AG09309 (cell line): ENCODE measurements at places on chromosomes 1 and 21.

GRCh38 chr1:164702664-164703063 lies 143.7 kb downstream of the PBX1 start:
- no peak for DNase-seq

GRCh38 chr1:171206204-171206977 lies 21.3 kb downstream of the FMO2 start:
- DNase-seq: no peak

DNA sequence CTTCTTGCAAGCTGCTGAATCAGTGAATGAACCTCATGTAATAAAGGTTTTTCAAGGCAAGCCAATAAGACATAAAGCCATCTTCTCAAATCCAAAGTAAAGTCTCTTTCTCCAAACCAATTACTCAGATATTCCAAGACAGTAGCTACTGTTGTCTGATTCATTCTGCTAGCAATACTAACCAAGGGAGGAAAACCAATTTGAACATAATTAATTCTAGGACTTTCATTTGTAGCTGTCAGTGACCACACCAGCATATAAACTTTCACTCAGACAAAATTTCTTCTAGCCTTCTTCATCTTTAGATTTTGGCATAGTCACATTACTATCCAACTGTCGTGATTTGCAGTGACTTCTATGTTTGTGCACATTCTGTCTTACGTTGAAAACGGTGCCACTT lies 10.5 kb upstream of the INTS3 start:
- no peak for DNase-seq

- no peak for DNase-seq
These were observed 1.7 kb downstream of the TOR1AIP1 start for GRCh38 chr1:179883745-179884138.

DNA sequence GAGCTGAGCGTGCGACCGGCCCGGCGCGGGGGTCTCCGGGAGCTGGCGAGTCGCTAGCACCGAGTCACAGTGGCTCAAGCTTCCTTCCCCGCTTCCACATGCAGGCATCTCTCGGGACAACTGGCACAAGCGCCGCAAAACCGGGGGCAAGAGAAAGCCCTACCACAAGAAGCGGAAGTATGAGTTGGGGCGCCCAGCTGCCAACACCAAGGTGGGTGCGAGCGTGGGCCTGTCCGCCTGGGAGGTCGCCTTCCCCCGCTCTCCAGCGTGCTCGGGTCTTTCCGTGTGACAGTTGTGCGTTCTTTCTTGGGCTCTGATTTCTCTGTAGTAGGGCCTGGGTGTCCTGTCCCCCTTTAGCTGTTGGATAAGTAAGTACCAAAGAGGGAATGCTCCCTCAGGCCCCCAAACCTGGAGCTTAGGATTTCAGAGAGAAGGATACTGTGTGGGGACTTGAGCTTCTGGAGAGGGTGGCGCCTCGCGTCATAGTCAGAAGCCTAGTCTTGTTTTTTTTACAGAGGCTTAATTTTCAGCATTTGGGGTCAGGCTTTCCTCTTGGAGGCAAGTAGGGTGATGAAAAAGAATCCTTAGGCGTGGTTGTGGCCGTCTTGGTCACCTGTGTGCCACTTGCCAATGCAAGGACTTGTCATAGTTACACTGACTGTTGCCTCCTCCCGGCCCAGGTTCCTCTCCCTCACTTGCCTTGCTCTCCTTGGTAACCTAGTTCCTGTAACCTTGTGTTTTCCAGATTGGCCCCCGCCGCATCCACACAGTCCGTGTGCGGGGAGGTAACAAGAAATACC lies 790 bp downstream of the RPS8 start:
- no peak for DNase-seq

- no peak for DNase-seq
These were observed 1.1 kb downstream of the ZSWIM5 start for GRCh38 chr1:45205011-45205909.

DNA sequence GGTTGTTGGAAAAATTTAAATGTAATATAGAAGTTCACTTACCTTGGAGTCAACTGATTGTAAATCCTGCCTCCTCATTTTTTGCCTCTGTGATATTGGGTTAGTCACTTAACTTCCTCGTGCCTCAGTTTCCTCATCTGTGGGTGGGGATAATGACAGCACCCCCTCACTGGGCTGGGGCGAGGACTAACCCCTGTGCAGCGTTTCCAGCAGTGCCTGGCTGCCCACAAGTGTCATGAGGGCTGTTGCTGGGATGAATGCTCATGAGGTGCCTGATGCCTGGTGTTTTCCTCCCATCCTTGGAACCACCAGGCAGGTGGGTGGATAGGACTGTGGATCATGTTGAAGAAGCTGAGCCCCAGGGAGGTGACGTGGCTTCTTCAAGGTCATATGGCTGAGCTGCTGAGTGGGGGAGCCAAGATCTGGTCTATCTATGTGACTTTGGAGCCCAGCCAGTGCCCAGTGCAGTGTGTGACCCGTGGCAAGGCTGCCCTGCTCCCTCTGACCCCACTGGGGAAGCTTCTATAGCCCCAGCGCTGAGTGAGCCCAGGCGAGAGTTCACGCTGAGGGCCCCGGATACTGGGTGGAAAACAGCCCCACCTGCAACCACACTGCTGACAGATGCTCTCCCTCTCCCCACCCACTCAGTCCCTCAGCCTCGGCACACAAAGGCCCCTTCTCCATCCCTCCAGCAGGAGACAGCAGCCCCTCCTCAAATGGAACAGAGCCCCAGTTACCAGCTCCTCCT lies 446.0 kb downstream of the PTPRU start:
- DNase-seq: no peak

DNA sequence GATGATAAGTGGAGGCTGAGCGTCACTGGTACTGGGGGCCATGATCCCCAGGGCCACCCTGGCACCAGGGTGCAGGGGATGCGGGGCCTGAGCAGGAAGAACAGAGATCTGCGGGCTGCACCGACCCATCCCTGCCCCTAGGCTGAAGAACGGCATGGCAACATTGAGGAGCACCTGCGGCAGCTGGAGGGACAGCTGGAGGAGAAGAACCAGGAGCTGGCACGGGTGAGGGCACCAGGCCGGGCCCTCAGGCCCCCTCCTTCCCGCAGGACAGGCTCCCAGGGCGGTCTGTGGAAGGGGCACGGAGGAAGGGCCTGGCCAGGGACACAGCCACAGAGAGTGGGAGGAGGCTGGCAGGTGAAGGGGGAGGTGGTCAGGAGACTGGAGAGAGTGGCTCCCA lies 21.8 kb downstream of the PPFIA4 start:
- DNase-seq: no peak

GRCh38 chr1:197284325-197284724 lies 16.3 kb downstream of the CRB1 start:
- DNase-seq: no peak

GRCh38 chr1:8889925-8890785 lies 11.7 kb upstream of the ENO1 start:
- peak; percentile 78 for DNase-seq

DNA sequence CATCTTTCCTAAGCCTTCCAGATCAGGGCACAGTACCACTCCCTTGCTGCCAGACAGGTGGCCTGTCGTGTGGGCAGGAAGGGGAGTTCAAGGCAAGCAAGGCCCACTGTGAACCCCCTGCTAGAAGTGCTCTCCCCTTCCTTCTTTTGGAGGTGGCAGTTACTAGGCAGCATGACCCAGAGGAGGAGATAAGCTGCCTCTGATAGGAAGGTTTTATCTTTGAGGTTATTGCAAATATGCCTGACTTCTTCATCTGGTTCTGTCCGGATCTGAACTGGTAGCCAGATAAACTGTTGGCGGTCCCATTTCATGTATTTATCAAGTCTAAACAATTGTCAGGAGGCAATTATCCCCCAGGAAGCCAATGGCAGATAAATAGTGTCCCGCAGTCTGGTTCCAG lies 198.2 kb upstream of the LMO4 start:
- no peak for DNase-seq

DNA sequence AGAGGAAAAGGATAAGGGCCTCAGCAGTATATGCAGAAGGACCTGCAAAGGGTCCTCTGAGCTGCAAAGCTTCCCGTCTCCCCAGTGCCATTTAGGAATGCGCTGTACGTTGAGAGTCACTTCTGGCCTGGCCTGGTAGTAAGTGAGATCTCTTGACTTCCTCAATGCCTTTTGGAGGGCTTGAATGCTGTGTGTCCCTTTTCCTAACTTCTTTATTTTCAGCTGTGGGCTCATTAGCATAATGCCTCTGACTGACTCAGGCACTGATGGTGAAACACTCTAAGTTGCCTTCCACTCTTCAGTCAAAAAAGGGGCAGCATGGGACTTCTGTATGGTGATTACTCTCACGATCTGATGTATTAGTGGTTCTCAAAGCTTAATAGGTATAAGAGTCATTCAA lies 49.9 kb downstream of the XCL1 start:
- no peak for DNase-seq

GRCh38 chr1:26540351-26540750 lies 10.8 kb downstream of the RPS6KA1 start:
- DNase-seq: no peak

- DNase-seq: no peak
These were observed 787 bp downstream of the PTGFR start for GRCh38 chr1:78491451-78492071.

DNA sequence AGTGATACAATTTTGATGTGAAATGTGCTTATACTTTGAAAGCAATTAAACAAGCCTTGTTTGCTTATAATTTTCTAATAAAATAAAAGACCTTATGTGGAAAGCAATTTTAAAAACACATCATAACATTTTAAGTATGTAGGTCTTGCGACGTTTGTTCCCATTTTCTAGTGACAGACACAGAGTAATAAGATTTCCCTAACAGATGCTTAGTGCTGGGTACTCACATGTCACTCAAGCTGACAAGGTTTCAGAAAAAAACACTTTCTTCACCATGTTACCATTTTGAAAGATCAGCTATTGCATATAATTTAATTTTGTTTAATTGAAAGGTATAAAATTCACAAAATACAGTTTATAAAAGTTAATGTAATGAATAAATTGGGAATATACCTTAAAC lies 14.1 kb upstream of the ZRANB2 start:
- DNase-seq: no peak

- DNase-seq: no peak
These were observed 258.8 kb downstream of the PLPP3 start for GRCh38 chr1:56320464-56321149.

DNA sequence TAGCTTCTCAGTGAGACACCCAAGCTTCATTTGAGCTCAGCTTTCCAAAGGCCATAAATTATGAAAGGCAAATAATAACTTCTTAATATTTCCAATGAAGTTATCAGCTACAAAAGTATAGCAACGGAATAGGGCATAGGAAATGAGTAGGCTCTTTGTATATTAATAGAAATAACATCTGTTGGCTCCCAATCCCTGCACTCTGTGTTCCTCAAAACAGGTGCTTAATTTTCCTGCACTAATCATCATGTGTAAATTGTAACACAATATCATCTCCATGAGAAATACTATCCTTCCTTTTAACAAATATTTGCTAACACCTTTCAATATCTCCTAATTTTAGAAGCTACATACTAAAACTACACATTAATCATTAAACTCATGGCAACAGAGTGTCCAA lies 19.2 kb upstream of the IFI44L start:
- no peak for DNase-seq
